ENCODE measurements at places on chromosomes 3 and 15.

GRCh38 chr3:115384381-115384780 is 237.3 kb upstream of the ZBTB20 start:
- DNase-seq, result no peak

- DNase-seq, result no peak
These were observed 23.6 kb downstream of the UBE2E1 start for GRCh38 chr3:23829242-23829934.

DNA sequence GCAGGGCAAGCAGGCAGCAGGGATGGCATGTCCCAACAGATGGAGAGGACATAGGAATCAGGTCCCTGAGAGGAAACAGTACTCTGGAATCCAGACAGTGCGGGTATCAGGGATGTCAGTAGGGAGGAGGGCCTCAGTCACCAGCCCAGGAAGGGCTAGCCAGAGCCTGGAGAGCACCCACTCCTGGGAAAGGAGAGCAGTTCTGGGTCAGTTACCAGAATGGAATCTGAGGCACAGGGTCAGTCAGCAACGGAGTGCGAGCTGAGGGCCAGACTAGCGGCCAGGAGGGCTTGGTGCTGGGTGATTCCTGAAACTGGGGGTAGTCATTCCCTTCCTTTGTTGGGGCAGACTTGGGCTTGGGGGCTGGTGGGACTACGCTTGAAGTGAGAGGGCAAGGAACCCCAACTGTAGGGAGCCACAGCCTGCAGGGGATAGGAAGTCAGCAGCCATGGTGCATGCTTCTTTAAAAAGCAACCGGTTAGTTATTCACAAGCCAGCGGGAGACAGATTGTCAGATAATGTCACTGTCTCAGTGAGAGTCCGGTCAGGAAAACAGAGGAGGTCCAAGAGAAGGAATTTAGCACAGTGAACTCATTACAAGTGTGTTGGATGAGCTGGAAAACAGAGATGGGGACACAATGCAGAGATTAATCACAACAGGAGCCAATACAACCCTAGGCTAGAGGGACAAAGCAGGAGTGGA is 27.9 kb downstream of the PLA1A start:
- no peak for DNase-seq

DNA sequence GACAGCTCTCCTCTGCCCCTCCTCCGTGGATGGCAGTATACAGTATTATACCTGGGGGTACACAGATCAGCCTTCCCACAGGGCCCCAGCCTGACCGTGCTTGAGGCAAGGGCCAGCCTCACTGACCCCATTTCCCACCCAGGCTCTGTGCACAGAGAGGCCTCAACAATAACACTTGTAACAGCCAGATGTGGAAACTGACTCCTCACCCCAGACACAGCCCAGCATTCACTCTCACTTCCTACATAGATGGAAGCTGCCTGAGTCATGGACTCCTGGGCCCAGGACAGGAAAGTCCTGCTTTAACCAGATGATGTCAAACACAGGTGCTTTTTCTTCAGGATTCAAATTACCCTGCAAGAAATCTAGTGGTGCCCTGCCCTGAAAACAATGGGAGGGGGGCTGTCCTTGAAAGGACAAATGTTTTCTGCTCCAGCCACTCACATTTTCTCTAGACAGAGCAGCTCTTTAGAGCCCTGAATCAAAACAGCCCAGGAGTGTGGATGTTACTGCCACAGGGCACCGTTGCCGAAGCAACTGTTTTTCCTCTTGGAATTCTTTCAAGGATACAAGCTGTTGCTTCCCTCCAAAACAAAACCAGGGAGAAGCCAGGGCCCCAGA is 16.4 kb downstream of the CCDC12 start:
- no peak for DNase-seq

DNA sequence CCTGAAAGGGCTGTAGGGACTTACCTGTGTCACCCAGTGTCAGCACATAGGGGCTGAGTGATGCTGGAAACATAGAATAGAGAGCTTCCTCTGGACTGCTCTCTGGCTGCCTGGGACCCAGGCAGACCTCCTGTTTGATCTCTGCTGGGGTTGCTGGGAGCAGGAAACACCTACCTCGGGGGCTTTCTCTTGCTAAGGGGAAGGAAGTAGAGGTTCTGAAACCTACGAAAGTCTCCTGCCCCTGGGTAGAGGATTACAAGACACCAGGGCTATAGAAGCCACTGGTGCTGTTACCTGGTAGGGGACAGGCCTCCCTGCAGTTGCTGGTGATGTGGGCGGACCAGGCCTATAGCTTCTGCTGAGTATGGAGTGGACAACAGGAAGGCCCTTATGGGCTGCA is 81.7 kb downstream of the DHX30 start:
- DNase-seq, result no peak

DNA sequence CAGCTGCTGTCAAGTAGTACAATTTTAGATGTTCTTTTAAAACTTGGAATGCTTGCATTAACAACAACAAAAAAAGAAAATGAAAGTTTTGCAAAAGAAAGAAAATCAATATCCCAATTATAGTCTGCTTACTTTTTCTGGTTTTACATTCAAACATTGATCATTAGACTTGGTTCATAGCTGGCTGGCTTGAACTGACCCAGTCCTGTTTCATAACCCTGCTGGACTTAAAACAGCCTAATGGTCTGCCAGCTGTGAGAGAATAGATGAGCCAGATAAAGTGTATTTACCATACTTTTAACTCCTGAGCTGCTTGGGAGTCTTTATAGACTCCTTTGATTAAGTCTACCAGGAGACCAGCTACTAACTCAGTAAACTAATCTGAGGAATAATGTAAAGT is 59.2 kb downstream of the PIAS1 start:
- no peak for DNase-seq

DNA sequence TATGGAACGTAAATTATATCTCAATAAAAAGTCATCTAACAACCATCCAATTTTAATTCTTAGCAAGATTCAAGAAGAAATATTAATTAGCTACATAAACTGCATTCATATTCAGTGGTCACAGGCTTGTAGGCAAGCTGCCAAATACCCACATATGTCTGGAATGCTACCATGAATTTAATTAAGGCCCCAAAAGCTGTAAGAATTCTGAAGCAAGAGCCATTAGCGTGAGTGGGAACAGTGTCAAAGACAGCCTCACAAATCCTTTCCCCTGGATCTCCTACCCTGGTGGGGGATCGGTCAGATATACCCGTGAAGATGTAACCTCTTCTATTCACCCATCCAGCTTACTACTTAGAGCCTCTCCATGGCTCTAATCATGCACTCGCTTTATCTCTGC is 40.0 kb downstream of the ATG7 start:
- no peak for DNase-seq

GRCh38 chr15:79994615-79995014 is 23.6 kb upstream of the BCL2A1 start:
- DNase-seq, result no peak

- DNase-seq, result no peak
These were observed 836.5 kb upstream of the SEMA6D start for GRCh38 chr15:46880791-46881190.

GRCh38 chr15:68798346-68799094 is 22.2 kb downstream of the ANP32A start:
- no peak for DNase-seq

DNA sequence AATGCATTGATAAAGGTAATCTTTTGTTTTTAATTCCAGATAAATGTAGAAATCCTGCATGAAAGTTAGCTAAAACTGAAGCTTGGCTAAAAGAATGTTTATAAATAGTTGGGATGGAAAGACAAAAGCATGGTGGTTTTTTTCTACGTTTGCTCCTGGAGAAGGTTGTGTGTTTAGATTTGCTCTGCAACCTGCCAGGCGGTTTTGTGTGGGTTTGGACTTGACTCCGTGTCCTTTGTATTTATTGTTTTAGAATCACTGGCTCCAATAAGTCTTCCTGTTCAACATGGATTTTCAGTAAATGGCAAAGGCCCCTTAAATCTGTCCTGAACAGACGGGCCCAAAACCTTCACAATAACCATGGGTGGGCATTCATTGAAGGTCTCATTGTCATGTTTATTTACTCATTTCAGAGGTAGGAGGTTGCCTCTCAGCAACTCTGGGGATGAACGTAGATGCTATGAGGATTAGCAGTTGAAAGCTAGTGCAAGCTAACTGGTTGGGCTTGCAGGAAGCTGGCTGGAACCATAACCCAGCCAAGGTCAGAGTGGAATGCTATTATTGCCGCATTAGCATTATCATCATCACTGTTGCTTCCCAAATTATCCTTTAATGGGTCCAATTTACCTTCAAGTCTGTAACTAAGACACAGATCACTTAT is 60.6 kb upstream of the ADAMTS9 start:
- DNase-seq, result no peak

DNA sequence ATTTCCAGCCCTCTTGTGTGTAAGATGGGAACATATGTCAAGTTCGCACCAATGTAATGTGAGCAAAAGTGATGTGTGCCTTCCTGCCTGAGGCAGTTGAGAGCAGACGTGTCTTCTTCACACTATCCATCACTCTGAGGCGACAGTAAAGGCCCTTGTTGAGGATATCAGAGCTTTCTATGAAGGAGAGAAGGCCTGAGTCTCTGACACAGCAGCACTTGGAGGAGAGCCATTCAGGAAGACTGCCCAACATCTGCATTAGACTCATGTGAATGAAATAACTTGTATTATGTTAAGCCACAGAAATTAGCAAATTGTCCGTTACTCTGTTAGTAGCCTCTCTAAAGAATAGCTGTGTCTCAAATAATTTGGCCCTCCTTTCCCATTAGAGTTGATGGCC is 108.8 kb upstream of the CCDC54 start:
- no peak for DNase-seq

GRCh38 chr3:193509103-193509965 is 45.4 kb downstream of the ATP13A4 start:
- no peak for DNase-seq

GRCh38 chr15:28936481-28936881 is 50.7 kb downstream of the APBA2 start:
- DNase-seq, result no peak

GRCh38 chr15:65411465-65412071 is 11.2 kb downstream of the IGDCC4 start:
- DNase-seq, result no peak

- DNase-seq, result no peak
These were observed 139.4 kb downstream of the OPA1 start for GRCh38 chr3:193732391-193732790.

DNA sequence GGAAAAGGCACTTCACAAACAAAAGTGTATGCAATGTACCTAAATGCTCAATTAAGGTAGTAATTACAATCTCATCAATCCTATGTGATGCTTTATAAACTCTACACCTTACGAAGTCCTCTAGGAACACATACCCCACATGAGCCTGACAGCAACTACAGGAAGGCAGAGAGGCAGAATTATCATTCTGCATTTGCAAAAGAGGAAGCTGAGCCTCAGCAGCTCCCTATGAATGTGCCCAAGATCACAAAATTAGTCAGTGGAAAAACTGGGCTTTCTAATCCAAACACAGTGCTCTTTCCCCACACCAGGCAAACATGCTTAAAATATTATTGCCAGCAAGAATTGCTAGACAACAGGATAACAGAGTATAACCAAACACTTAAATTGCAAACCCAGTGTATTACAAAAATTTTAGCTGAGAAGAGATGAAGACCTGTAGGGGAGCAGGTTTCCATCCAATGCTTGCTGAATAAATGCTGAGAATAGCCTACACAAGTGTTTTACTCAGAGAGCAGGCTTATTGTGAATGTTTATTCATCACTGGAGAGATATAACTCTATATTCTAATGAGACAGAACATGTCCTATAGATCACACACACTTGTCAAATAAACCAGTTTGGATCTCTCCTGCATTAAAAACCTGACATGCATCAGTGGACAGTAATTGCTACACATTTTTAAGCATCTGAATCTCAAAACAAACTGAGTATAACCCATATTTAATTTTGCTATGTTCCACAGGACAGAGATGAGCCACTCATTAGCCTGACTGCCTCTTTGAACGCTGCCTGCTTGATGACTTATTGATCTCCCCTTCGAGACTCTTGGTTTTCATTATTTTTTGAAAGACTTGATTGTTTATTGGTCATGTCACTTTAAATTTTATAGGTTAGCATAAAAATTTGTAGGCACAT is 62.2 kb downstream of the PLCH1 start:
- no peak for DNase-seq

DNA sequence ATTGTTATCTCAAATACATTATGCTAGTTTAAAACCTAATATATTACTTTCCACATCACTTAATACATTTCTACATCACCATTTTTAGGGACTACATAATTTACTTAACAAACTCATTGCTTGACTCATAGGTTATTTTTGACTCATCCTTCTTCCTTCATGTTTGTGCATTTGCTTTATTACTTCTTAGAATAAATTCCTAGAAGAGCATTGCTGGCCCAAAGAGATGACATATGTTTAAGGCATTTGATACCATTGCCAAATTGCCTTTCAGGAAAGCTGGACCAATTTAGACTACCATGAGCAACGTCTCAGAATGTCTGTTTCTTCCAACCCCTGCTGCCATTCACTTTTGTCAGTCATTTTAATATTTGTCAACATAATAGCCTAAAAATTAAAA is 905.8 kb downstream of the IGSF11 start:
- DNase-seq, result no peak

GRCh38 chr3:112123548-112123947 is 9.5 kb downstream of the GCSAM start:
- DNase-seq, result no peak

- no peak for DNase-seq
These were observed 113.3 kb downstream of the FRMD4B start for GRCh38 chr3:69272556-69272955.

DNA sequence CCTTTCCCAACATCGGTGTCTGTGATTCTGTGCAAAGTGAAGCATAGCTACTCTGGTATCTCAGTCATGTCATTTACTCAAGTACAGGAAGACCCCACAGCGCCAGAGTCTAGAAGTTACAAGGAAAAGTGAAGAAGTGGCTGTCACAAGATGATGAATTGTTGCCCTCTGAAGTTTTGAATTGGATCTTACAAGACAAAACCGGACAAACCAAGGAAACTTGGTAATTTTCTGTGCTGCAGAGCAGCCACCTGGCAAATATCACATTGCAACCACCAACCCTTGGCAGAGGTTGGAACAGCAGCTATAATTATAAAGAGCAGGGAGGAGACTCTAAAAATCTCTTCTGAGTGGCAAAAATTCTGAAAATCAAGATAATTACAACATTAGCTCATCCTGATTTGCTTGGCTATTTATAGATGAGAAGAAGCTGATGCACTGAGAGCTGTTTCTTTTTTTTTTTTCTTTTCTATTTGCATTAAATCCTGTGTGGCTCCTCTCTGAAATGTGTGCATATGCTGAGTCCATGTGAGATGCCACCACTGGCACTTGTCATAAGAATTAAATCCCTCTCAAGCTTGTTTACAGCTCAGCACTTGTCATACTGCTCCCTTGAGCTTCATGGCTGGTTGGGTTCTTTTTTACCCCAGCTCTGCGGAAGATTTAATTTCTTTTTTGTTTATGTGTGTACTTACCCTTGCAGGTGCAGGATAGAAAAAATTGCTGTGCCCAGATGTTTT is 68.0 kb upstream of the MNS1 start:
- no peak for DNase-seq
